PC-9 (cell line): ENCODE measurements at places on chromosomes 7 and 10.

- DNase-seq: no peak
Measured at GRCh38 chr10:97062456-97062855, 123.3 kb downstream of the SLIT1 start.

DNA sequence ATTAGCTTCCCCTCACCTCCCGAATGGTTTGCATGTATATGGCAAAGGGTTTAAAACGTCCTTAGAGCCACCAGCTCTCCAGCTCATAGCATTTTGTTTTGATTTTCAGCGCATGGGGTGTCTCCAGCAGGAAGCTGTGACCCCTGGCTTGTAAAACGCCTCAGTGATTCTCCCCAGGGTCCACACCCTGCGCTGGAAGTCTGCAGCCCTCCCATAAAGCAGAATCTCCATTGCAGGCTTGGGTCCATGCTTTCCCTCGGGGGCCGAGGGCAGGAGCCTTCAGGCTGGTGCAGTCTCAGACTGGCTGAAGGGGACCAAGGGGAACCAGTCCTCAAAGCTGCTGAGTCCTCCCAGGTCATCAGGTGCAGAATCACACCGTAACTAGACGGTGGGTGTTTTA, 109.7 kb downstream of the VIPR2 start:
- no peak for DNase-seq

GRCh38 chr7:16409777-16410176, 11.6 kb downstream of the CRPPA start:
- no peak for DNase-seq

DNA sequence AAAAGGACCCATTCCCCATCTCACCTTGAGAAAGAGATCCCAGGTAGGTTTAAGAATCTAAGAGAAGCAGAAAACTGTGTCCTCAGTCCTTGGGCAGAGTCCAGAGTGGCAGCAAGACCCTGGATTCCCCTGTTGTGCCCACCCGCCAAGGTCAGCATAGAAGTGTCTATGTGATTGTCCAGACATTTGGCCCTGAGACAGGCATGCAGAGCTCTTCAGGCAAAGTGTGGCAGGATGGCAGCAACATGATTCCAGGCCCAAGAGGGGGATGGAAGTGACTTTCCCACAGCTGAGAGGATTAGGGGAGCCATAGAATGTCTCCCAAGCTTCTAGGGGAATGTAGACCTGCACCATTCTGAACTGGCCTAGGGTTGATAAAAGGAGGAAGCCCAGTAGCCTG, 39.1 kb upstream of the OPALIN start:
- DNase-seq: no peak

GRCh38 chr10:11338160-11338844, 273.1 kb downstream of the USP6NL start:
- no peak for DNase-seq

GRCh38 chr7:143882020-143882603, 19.9 kb downstream of the TCAF1 start:
- DNase-seq: no peak

DNA sequence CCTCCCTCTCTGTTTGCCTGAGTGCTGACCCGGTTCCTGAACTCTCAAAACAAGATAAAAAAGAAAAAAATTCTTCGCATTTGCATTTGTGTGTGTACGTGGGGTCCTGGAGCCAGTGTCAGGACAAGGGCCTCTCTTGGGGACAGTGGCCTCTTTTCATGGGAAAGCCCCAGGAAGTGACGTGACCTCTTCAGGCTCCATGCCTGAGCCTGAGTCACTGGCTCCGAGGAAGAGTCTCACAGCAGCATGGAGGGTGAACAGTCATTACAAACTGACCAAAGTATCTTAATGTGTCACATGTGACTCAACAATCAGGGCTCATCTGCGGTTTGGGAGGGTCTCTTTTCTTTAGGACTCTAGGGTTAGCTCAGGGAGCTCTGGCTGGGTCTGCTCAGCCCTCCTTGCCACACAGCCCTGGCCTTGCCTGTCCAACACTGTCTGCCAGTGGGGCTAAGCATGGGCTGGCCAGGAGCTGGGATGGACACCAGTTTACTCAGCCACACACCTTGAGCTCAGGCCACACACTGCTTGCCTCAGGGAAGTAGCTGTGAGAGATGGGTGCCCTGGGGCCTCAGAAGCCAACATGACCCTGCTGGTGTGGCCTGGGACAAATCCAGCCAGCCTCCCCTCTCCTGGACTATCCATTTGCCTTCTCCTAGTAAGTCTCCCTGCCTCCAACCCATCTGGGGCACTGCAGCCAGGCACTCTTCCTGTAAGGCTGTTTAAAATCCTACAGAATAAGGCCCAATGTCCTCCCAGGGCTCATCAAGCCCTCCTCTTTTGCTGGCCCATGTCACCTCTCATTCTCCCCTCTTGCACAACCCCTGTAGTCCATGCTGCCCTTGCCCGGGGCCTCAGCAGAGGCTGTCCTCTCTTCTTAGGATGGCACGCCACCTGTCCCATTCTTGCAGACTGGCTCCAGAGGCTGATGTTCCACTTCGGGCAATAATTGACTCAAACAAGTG, 10.5 kb downstream of the TMEM273 start:
- peak; percentile 78 for DNase-seq

- no peak for DNase-seq
Measured at GRCh38 chr10:124827474-124827873, 25.9 kb downstream of the ABRAXAS2 start.

DNA sequence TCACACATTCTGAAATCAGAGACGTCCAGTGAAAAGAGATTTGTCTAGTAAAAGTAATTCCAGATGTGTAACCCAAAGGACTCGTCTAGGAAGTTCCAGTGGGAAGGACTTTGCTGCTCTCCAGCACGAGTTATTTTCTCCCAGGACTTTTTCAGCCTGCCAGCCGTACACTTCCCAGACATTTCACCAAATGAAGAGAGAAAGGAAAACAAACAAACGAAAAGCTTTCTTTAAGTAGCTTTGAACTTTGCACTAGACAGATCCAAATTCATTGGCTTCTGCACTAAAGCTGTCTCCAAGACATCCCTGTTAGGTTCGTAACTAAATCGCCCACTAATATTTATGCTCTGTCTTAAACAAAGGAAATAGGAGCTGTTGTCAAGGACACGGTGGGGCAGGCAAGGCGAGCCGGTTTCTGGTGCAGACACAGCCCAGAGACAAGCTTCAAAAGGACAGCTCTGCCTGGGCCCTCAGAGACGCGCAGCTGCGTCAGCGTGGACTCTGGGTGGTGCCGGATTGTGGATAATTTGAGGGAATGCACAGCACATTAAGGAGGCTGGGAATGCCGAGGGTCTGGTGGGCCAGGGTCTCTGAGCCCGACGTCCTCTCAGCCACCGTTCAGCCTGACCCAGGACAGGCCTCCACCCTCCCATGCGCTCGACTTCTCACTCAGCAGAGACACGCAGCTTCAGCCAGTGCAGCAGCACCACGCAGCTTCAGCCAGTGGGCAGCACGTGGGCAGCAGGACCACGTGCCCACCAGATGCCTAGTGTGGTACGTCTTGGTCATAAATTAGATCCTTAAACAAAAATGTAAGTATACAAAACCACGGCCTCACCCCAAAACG, 64.1 kb upstream of the INSIG1 start:
- DNase-seq: no peak
